ENCODE measurements at places on chromosomes 7 and 10. TPM values are rescaled to one million over a fixed set of nuclear protein-coding genes. Genes with fewer than 3 reads are reported as not detected.

- no peak for DNase-seq
Measured at GRCh38 chr10:97494863-97495506, 3.2 kb downstream of the MMS19 start.

- DNase-seq, result no peak
Measured at GRCh38 chr7:141671705-141672496, 30.1 kb downstream of the DENND11 start.

GRCh38 chr10:45514291-45515270 is 140.6 kb downstream of the ALOX5 start:
- no peak for DNase-seq

- no peak for DNase-seq
Measured at GRCh38 chr10:50517626-50518025, 106.1 kb downstream of the SGMS1 start.

- DNase-seq, result no peak
Measured at GRCh38 chr10:51635436-51635835, 64.0 kb downstream of the CSTF2T start.

LOXL4 gene
- polyA plus RNA-seq, result 5.7 TPM

SH3PXD2A gene
- polyA plus RNA-seq, result 37.4 TPM

Measured in ovary (tissue), 10 donors.